Hematopoietic multipotent progenitor cell (in vitro differentiated cells): ENCODE measurements at places on chromosomes 16 and 17. TPM values are rescaled to one million over a fixed set of nuclear protein-coding genes. Genes with fewer than 3 reads are reported as not detected.

YBX2 gene
- 0.27 TPM for total RNA-seq

PRR35 gene
- under 0.01 TPM for total RNA-seq

DNA sequence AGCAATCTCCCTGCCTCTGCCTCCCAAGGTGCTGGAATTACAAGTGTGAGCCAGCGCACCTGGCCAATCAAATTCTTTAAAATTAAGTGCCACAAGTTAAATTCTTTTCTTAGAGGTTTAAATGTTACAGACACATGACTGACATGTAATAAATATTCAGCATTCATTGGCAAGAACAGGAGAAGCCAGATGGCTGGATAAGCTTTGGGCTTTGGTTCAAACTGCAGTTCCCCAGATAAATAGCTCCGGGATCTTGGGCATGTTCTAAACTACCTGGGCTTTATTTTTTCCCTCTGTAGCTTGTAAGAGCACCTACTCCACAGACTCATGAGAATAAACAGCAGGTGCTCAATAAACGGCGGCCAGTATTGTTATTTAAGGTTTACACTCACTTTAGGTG is 34.1 kb downstream of the ABAT start:
- no peak for DNase-seq

- no peak for DNase-seq
Observed at GRCh38 chr17:68606451-68607307, 5.5 kb upstream of the FAM20A start.

DNA sequence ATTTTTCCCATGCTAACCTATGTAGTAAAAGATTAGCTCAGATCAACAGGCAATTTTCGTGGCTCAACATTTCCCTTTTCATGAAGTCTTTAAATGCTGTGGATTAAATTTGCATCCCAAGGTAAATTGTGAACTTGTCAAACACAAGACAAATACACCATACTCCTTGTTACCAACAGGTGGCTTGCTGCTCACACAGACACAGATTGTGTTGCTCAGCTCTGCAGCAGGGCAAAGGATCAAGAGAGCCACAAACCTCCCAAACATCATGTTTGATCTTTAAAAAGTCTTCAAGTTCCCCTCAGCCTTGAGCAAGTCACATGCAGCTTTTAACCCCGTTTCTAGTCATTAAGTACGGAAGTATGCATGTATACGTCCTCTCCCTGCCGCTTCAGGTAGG is 119.6 kb upstream of the CNTNAP4 start:
- no peak for DNase-seq
